ENCODE measurements at places on chromosomes 7 and 10.

- DNase-seq, result no peak
Observed at GRCh38 chr10:129495256-129495655, 28.2 kb downstream of the MGMT start.

DNA sequence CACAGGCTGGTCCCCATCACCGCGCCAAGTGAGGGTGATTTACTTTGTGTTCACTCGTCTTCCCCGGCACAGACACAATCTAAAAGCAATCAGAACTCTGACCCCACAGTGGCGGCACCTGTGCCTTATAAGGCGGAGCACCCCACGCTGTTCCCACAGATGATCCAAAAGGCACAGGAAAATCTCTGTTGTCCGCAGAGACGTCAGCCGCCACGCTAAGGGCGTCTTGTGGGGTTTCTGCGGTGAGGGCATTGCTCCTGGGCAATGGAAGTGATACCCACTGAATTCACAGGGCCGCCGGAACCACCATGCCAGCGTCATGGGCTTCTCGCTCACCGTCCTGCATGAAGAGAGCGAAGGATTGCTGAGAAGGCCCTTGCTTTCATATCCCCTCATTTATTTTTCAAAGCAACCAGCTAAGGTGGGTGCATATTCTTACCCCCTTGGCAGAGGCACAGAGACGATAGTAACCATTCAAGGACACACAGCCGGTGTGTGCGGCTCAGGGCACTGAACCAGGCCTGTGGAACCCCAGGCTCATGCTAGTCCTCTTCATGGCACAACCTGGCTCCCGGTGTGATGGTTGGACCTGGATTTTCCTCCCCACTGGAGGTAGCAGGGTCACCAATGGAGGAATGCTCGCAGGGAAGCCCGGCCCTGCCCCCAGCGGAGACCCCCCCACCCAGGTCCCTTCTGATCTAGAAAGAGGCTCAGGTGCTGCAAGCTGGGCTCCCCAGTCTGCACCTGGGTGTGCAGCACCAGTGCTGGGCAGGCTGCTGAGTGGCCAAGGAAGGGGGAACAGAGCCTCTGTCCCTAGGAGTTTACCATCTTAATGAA lies 279.0 kb downstream of the TCERG1L start:
- DNase-seq, result no peak

DNA sequence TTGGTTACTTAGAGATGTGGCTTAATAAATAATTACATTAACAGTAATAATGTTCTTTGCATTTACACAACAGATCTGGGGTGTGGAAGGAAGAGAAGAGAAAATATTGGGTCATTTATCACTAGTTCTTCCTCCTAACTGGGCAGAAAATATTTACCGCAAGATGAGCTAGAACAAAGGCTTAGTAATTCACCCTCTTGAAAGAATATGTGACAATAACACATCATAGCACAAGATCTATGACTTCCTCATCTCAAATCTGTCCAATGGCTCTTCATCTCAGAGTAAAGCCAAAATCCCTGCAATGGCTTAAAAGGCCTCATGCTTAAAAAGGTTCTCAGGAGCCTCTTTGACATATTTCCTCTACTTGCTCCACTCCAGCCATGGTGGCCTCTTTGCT lies 178.6 kb downstream of the ZNF438 start:
- DNase-seq, result no peak

GRCh38 chr10:114189700-114190099 lies 10.5 kb downstream of the TDRD1 start:
- DNase-seq, result no peak

DNA sequence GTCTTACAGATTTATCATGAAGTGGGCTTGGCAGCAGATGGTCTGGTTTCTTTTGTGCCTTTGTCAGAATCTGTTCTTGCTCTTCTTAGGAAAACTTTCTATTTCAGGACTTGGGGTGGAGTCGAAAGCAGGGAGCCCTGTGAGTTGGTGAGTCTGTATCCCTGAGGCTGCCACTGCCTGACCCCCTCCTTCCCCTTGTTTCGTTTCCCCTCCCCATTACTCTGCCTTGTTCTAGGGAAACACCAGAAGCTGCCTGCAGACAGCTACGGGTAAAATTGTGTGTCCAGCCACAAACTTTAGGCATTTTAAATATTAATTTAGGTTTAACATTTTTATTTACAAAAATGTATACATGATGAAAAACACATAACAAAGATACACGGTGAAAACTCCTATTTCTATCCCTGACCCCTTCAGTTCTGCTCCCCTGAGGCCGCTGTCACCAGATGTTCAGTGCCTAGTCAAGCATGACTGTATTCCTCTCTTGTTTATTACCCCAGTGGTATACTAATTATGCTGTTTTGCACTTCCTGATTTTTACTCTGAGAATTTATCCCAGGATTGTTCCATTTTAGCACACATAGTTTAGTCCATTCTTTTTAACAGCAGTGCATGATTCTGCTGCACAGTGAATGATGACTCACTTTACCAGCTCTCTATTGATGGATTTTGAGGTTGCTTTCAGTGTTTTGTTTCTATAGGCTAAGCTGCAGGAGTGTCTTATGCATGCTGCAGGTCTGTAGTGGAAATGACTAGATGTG lies 9.1 kb downstream of the TSPAN14 start:
- peak; percentile 50 for DNase-seq

GRCh38 chr10:79137826-79138225 lies 69.1 kb downstream of the ZMIZ1 start:
- no peak for DNase-seq

- DNase-seq, result no peak
Observed at GRCh38 chr7:2217716-2218443, 14.9 kb downstream of the MAD1L1 start.

- DNase-seq, result peak; percentile 81
Observed at GRCh38 chr10:119030421-119031250, 1.1 kb downstream of the NANOS1 start.

DNA sequence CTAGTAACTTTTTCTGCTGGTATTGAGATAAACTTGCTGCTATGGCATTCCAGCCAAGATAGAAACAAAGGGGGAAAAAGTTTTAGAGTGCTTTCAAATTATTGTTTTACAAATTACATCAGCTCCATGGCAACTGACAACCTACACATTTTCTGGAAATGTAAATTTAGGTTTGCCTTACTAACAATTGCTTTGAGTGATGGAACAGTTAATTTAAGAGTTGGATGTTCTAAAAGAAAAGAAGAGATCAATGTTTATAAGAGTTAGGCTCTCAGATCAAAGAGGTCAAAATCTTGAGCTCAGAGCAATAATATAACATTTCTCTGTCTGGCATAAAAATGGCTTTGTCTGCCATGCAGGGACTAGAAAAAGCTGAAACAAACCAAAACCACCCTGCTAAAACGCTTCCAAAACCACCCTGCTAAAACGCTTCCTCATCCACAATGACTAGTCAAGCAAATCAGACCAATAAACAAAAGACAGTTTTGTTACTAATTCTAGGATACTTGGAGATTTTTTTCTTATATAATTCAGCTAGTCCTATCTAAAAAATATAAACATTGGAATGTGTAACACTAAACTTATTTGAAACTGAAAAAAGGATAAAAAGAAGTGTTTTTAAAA lies 32.3 kb downstream of the ORC5 start:
- no peak for DNase-seq

All from NCI-H82 (cell line).